Stimulated activated CD4-positive, alpha-beta T cell treated with anti-CD3 and anti-CD28 coated beads, Interleukin-4, amount 100 ng/mL, for 48 hours (primary cell): ENCODE measurements at places on chromosomes 5 and 9.

DNA sequence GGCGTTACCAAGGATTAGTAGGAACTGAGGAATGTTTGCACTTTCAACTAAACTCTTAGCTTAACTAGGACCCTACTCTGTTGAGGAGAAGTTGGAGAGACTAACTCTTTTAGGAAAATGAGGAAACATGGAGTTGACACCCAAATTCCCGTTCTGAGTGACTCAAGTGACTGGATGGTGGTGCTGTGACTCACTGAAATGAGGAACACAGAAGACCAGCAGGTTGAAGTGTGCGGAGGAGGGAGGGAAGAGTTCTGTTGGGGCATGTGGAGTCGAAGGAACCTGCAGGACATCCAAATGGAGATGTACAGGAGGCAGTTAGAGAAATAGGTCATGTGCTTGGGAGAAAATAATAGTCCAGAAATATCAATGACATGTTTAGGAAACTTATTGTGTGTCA lies 8.2 kb downstream of the HEXB start:
- DNase-seq: no peak

DNA sequence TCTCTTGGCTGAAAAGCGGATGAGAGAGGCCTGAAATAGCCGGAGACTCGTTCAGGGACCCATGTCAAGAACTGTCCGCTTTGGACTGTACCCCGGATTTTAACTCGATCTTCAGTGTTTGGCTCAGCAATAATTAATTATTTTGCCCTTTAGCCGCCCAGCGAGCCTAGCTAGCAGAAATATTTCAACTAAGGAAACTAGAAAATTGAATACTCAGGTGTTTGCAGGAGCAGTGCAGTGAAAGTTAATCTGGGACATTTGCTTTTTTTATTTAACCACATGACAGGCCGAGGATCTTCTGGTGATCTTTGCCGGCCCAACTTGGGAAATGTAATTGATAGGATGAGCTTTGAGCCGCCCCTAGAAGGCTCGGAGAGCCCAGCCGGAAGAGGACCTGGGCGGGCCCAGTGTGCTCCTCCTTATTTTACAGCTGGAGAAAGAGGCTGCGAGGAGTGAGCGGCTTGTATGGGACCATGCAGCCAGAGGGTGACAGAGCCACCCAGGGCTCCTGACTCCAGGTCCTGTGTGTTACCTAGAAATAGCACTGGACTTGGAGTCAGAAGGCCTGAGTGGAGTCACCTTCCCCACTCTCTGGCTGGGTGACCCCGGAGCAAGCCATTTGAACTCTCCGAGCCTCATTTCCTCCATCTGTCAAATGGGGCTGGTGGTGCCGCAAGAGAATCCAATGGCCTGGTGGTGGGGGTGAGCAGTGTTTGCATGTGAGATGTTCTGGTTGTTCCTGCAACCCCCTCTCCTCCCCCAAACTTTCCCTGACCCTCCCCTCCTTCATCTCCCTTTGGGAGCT lies 2.4 kb downstream of the PPARGC1B start:
- no peak for DNase-seq

DNA sequence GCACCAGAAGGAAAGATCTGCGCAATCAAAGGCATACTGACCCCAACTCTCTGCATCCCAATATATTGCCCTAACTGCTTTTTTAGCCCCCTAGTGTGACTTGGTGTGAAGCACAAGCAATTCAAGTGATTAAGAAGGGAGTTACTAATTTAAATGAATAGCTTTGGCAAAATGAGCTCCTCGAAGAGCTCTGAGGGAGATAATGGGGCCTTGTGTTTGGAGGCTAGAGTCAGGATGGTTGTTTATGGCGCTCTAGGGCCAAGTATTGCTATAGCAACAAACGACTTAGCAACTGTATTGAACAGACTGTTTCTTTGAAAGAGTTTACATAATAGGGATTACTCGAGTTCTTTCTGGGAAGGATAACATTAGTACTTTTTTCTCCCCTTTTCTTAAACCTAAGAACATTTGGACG lies 11.5 kb upstream of the C5orf58 start:
- DNase-seq: no peak

- DNase-seq: no peak
These were observed 51.2 kb downstream of the MAPKAP1 start for GRCh38 chr9:125655691-125656410.
